Neural cell (in vitro differentiated cells): ENCODE measurements at places on chromosomes 2 and 18. TPM values are rescaled to one million over a fixed set of nuclear protein-coding genes. Genes with fewer than 3 reads are reported as not detected.

Gene IL1RL1
- not detected in 2 replicates for polyA plus RNA-seq

Gene STRADB
- polyA plus RNA-seq: 74.8 and 76.1 TPM in 2 replicates

Gene CYP26B1
- polyA plus RNA-seq: 0.56 and 0.83 TPM in 2 replicates

Gene APCDD1
- polyA plus RNA-seq: 0.58 and 1.1 TPM in 2 replicates

Gene IFIH1
- polyA plus RNA-seq: not detected in 2 replicates

Gene SALL3
- polyA plus RNA-seq: 0.16 and 0.24 TPM in 2 replicates

Gene MAP3K19
- polyA plus RNA-seq: not detected in 2 replicates

Gene ZSWIM2
- 0.86 TPM in 1 of 2 replicates, not detected in the other for polyA plus RNA-seq

Gene CDKL4
- not detected in 2 replicates for polyA plus RNA-seq

Gene BCL2
- 2.9 and 3.4 TPM in 2 replicates for polyA plus RNA-seq

Gene SLC9A4
- 0.06 and 0.15 TPM in 2 replicates for polyA plus RNA-seq

Gene LIMS2
- polyA plus RNA-seq: not detected in 2 replicates

Gene ME2
- 64.3 and 76.2 TPM in 2 replicates for polyA plus RNA-seq

Gene RPRD1A
- polyA plus RNA-seq: 129 and 136 TPM in 2 replicates

Gene LHCGR
- not detected in 2 replicates for polyA plus RNA-seq

Gene UPP2
- polyA plus RNA-seq: 0.12 and 0.16 TPM in 2 replicates

Gene ABCB11
- not detected in 2 replicates for polyA plus RNA-seq

Gene PSMA8
- not detected in 2 replicates for polyA plus RNA-seq

Gene BUB1
- 2.1 and 2.4 TPM in 2 replicates for polyA plus RNA-seq

Gene PAX3
- 0.52 TPM in 1 of 2 replicates, not detected in the other for polyA plus RNA-seq

Gene ACADL
- polyA plus RNA-seq: 0.14 TPM in 1 of 2 replicates, not detected in the other

Gene TDRD15
- not detected in 2 replicates for polyA plus RNA-seq

Gene FAM237A
- not detected in 2 replicates for polyA plus RNA-seq

Gene PRKD3
- polyA plus RNA-seq: 2.2 and 5.9 TPM in 2 replicates

Gene ODC1
- polyA plus RNA-seq: 1,046 and 1,107 TPM in 2 replicates

Gene ZNF521
- polyA plus RNA-seq: 101 and 104 TPM in 2 replicates
